ENCODE measurements at places on chromosomes 16 and 17.

GRCh38 chr17:82686366-82687324 is 11.9 kb downstream of the RAB40B start:
- no peak for DNase-seq

GRCh38 chr16:3514621-3515020 is 13.8 kb downstream of the CLUAP1 start:
- no peak for DNase-seq

- no peak for DNase-seq
Observed at GRCh38 chr16:4114257-4115208, 1.7 kb downstream of the ADCY9 start.

GRCh38 chr16:71441348-71442050 is 355 bp downstream of the TLE7 start:
- no peak for DNase-seq

GRCh38 chr16:27721531-27722181 is 171.7 kb downstream of the KATNIP start:
- DNase-seq = peak; percentile 30

- DNase-seq = no peak
Observed at GRCh38 chr16:58306327-58306726, 11.5 kb upstream of the PRSS54 start.

DNA sequence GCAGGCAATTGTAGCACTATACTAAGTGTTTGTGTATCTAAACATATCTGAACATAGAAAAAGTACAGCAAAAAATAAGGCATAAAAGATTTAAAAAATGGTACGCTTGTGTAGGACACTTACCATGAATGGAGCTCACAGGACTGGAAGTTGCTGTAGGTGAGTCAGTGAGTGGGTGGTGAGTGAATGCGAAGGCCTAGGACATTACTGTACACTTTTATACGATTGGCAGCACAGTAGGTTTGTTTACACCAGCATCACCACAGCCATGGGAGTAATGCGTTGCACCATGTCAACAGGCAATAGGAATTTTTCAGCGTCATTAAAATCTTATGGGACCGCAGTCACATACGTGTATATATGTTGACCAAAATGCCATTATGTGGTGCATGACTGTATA is 45.6 kb downstream of the DNAH9 start:
- no peak for DNase-seq

DNA sequence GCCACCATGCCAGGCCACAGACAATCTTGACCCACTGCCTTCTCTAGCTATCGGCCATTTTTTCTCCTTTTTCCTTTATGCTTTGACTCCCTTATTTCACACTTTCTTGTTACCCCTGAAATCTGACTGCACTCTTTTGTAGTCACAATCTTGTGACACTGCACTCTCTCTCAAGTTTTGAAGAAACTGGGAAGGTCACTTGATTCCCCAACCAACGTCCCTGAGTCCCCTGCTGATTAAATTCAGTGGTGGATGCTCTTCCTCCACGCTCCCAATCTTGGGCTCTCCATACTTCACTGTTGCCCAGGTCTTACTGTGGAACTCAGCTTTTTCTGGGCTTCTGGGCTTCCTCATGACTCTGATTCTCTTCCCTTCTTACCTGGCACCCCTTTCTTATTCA is 33.9 kb downstream of the PECAM1 start:
- DNase-seq = no peak

DNA sequence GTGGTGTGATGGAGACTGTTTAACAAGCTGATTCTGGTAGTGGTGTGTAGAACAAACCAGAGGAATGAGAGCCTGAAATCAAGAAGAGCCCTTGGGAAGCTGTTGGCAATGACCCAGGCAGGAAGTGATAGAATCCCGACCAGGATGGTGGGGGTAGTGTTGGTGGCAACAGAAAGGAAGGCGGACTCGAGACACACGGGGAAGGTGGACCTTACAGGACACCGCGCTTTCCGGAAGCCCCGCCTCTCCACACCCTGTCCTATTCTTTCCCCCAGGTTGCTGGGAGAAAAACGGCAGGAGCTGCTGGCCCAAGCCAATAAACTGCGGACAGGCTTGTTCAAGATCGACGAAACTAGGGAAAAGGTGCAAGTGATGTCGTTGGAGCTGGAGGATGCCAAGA is 30.0 kb upstream of the KDM6B start:
- no peak for DNase-seq

DNA sequence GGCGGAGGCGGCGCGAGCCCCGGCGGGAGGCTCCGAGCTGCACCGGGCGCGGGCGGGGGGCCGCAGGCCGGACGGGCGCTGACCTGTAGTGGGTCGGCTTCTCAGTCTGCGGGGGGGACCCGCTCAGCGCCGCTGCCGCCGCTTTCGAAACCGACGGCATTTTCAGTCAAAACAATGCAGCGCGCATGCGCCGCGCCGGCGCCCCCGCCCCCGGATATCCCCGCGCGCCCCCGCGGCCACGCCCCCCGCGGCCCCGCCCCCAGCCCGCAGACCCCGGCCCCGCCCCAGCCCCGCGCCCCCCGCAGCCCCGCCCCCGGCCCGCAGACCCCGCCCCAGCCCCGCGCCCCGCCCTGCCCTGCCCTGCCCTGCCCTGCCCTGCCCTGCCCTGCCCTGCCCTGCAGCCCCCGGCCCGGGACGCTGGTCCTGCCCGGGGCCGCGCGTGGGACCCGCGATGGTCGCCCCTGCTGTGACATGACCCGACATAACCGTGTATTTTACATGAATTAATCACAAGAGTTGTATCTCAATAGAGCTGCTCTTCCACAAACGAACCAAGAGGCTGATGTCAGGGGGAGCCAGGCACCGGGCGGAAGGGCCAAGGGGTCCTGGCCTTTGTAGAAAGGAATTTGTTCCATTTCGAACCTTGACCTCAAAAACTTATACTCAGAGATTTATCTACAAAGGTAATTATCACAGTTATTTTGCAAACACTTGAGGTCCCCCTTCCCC is at the start of gene UNKL:
Gene UNKL (minus strand): TSS at position 173 of the 729 bp plus-strand sequence. CDS start 13 bp downstream, at position 160.
- no peak for DNase-seq

DNA sequence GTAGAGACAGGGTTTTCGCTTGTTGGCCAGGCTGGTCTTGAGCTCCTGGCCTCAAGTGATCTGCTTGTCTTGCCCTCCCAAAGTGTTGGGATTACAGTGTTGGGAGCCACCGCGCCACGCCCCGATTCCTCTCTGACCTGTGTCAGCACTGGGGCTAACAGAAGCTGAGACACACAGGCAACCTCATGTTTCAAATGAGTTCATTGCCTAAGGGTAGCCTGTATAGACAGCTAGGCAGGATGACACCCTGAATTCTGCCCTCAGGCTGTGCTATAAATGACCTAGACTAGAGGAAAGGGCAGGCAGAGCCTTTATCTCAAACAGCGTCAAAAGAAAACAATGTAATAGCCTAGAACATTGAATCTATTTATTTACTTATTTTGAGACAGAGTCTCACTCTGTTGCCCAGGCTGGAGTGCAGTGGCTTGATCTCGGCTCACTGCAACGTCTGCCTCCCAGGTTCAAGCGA is 2.3 kb upstream of the CDK3 start:
- DNase-seq = no peak

DNA sequence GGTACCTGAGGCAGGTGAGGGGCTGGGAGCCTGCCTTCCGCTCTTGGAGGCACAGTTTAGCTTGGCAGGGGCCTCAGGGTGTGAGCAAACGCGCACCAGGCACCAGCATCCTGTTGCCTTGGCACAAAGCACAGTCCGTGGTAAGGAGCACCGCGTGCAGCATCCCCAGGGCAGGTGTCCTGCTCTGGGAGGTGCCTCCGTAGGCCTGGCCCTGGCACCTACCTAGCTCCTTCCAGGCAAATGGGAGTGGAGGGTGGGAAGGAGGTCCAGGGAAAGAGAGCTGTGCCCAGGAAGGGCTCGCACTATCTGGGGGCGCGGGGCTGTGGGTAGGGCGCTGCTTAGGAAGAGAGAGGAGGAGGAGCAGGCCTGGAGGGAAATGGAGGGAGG is 3.1 kb upstream of the GSE1 start:
- no peak for DNase-seq

- no peak for DNase-seq
Observed at GRCh38 chr16:2468725-2469398, 2.2 kb upstream of the NTN3 start.

GRCh38 chr16:87369796-87370719 is 13.5 kb downstream of the FBXO31 start:
- DNase-seq = no peak

- DNase-seq = no peak
Observed at GRCh38 chr16:7278636-7279035, 54.0 kb upstream of the RBFOX1 start.

DNA sequence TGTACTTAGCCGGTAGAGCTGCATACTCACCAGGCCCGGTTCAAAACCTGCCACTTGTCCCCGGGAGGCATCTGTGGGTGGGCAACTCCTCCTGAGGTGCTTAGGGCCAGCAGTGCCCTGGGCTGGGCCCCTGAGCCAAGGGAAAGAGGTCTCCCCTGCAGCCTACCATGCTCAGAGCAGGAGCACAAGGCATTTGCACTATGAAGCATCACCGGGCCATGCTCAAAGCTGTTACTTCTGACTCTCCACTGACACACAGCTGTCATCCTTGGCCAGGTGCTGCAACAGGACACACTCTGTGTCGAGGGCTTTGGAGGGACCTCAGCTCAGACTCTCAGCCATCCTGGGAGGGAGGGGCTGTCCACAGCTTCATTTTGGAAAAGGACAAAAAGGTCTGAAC is 37.2 kb downstream of the SLC38A8 start:
- DNase-seq = no peak
